M059J (cell line): ENCODE measurements at places on chromosomes 5 and 9. TPM values are rescaled to one million over a fixed set of nuclear protein-coding genes. Genes with fewer than 3 reads are reported as not detected.

DNA sequence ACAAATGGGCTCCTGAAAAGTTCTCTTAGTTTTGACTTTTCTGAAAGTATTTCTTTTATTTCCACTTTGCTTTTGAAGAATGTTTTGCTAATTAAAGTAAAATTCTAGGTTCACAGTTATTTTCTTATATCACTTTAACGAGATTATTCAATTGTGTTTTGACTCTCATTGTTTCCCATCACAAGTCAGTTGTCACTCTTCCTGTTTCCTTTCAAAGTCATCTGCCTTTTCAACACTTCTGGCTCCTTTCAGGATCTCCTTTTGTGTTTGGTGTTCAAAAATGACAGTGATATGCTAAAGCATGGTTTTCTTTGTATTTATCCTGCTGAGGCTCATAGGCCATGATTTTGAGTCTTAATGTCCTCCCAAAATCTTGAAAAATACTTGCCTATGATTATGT is 235.4 kb upstream of the TAS2R1 start:
- no peak for DNase-seq

The CCDC192 gene
- total RNA-seq, result not detected in 2 replicates

- peak; percentile 68 for DNase-seq
Observed at GRCh38 chr9:21585756-21586752, 103.9 kb upstream of the IFNE start.

DNA sequence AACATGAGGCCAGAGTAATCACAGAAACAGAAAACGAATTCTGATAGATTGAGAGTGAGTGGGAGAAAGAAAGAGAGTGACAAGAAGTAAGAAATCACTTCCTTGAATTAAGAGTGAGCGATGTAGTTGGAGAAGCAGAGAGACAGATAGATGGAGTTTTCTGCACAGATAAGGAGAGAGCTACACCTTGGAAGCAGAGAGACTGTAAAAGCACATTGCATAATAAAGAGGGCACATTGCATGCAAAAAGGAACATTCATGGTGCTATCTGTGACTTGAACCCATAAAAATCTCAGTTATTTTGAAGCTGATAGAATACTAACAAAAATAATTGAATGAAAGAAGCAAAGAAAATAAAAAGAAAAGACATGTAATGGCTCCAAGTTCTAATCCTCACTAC is 943.8 kb downstream of the NR2F1-AS1 start:
- DNase-seq, result no peak

DNA sequence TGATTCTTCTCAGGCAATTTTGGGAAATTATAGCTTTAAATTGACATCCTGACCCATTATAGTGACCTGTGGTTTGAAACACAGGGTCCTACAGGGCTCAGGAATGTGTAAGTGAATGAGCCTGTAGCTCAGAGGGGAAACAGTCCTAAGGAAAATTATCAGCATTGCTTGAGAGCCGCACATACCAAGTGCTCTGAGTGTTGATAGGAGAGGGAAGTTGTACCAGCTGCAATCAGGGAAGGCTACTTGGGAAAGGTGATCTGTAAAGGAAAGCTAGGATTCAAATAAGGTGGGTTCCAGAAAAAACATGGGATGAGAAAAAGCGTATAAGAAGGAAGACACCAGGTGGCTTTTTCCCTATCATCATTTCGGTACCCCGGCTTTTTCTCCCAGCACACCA is 4.4 kb upstream of the SLC25A51 start:
- no peak for DNase-seq

DNA sequence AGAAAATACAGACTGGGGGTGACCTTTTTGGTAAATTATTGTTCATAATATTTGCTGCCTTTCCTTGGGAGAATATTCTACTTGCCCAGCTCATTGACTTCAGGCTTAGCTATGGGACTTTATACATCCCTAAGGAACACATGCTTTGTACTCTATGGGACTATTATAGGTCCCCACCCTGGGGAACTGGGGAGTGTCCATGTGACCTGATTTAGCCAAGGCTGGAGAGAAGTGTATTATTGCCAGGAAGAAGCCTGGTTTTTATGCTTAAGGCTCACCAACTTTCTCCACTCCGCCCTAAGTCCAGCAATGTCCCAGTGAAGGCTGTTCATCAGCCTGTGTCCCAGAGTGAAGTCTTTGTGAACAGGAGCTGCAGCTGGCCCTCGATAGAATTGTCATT is 16.6 kb upstream of the DRD1 start:
- DNase-seq, result no peak

DNA sequence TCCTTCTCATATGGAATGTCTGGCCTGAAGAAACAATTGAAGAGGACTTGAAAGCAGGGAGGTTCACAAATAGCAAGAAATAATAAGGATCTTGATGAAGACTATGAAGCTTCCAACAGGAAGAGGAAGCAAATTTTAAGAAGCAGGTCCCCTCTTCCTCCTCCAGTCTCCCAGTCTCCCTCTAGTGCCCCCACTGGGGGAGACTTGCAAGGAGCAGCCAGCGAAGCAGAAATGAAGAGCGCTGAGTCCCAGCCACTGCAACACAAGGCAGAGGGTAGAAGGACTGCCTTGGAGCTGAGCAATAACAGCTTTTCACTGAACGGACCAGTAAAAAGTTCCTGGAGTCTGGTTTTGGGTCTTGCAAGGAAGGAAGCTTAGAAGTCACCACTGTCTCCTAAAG is 32.6 kb upstream of the ACO1 start:
- peak; percentile 25 for DNase-seq

DNA sequence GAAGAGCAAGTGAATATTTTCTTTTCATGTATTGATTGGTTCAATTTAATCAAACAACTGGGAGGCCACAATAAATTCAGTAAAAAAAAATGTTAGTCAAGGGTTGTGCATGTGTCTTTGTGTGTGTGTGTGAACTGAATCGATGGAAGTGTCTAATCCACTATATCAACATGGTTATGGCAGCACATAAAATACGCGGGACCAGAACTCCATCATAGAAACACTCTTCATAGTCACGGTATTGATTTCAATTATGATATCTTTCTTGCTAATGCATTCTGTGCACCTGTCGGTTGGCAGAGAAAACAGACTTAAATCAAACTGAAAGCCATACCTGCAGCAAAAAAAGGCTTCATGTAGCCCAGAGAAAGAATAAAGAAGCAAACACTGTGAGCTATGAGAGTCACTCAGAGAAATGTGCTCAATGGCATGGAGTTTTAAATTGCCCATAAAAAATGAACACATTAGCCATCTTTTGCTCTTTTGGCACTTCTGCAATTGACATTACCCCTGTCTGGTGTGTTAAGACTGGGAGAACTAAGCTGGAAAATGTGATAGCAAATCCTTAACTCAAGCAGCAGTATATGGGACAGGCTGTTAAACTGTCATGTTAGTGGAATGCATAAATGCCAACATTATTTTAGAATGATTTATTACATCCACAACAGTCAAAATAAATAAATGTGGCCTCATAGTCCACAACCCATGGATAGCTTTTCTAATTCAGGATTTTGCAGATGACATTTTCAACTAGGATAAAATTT is 642.4 kb upstream of the C9orf72 start:
- peak; percentile 60 for DNase-seq

The RAB3C gene
- 0.02 TPM in 1 of 2 replicates, not detected in the other for total RNA-seq

The ADGRV1 gene
- total RNA-seq, result 0.12 and 0.47 TPM in 2 replicates

DNA sequence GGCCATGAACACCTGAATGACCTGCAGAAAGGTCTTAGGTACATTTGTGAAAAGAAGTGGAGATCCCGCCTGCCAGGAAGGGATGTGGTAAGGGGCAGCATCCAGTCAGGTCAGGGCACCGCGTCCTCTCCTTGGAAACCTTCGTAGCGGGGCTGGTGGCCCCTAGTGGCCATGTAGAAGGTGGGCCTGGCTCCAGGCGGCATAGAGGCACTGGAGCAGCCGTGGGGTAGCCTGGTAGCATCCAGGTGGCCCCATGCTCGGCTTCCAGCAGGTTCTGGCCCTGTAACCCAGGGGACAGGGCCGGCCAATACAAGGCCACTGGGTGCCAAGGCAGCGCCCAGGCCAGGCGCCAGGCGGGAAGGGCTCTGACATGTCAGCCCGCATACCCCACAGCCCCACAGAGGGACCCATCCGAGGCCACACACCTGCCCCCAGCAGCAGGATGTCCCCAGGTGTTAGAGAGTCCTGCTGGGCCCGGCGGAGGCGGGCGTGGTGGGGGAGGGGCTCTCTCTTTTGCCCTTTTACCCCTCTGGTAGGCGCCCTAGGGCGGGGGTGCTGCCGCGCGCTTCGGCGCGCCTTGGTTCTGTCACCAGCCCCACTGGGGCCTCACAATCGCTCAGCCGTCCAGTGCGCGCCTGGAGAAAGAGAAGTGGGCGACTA is 58.3 kb upstream of the SPATA31E1 start:
- no peak for DNase-seq

DNA sequence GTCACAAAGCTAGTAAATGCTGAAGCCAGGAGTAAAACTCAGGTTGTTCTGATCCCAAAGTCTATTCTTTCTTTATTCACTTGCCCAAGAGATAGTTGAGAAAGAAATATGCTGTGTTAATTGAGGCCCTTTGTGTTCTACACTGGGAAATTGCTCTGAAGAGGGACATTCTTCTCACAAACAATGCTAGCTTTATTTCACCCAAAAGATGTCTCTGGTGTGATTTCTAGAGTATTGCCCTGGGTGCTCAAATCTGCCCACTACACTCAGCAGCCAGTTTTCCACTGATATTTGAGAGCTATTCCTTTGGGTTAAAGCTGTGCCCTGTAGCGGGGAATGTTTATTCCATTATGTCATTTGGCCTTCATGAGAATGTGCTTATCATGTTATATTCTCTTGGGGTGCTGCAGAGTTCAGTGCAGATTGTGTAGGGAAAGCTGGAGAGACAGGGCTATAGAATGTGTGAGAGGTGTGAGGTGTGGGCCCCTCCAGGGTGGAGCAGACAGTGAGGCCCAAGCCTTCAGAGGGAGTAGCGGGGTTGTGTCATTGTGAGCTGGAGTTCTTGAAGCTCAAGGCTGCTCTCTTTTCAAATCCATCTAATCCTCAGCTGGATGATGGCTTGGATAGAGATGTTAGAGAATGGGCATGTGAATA is 21.0 kb upstream of the C5orf63 start:
- DNase-seq, result no peak

The CYLC2 gene
- total RNA-seq, result not detected in 2 replicates

The DIPK1B gene
- total RNA-seq, result 1.5 and 1.6 TPM in 2 replicates

The RASGRF2 gene
- total RNA-seq, result 1.8 and 2.3 TPM in 2 replicates

- no peak for DNase-seq
Observed at GRCh38 chr5:68288707-68289134, 73.2 kb downstream of the PIK3R1 start.

DNA sequence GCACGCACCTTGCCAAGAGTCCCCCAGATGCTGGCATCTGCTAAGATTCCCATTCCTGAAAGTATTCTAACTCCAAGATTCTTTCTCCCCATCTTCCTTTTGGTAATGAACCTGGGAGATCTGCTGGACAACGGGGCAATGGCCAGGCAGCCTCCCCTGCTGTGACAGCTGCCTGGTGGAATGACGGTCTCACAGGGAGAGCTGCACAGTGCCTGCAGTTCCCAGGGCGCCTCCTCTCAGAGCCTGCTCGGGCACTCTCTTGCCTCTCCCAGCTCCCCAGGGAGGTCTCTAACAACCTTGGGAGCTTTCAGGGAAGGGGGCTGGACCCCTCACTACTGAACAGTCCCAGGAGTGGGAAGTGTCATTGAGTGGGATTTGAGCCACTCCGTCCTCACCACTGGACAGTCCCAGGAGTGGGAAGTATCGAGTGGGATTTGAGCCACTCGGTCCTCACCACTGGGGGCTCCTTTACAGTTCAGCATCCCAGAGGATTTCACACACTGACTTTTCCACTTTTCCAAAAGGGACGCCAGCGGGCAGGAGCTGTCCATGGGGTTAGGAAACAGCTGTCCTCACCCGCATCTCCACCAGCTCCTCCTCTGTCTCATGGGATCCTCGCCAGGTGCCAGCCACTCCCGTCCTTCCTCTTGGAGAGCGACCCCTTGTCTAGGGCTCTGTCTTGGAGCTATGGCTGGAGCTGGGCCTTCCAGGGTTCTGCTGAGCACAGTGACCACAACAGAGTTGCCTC is 65.7 kb downstream of the ADAMTS2 start:
- no peak for DNase-seq

- peak; percentile 22 for DNase-seq
Observed at GRCh38 chr5:36790847-36791246, 85.7 kb upstream of the NIPBL start.

- DNase-seq, result no peak
Observed at GRCh38 chr9:78918976-78919375, 622.1 kb downstream of the PSAT1 start.

DNA sequence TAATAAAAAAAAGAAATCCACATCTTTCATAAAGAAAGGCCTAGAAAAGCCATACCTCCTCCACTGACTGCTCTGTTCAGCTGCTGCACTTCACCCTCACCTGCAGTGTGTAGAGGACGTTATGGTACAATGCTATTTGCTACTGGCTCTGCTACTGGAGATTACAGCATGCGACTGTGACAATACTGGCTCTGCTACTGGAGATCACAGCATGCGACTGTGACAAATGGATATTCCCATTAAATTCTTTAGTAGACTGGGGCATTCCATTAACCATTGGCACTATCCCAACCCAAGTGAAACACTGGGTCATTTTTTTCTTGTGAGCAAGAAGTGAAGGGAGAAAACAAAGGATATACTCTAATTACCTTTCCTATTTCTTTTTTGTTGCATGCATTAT is 1063.5 kb upstream of the DMAC1 start:
- no peak for DNase-seq

DNA sequence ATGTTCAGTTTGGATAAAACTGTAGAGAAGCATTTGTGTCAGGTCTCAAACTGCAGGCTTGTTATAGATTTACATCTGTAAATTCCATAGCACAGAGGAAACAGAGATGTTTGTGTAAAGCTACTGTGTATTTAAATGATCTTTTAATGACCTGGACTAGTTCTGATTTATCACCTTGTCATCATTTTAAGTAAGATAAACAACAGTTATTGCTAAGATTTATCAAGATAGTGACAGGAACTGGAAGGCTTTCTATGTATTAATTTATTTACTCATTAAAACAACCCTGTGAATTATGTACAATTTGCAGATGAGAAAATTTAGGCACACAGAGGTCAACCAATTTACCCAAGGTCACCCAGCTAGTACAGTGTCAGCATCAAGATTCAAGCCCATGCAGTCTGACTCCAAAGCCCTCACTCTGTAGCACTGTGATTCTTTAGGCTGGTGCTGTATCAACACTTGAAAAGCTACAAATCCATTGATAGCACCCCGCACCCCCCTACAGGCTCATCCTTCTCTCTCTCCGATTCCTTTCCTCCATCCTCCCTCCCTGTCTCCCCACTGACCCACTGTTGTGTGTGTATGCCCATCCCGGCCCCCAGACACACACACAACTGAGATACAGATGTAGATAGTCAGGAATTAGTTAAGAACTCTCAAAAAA is 184.5 kb downstream of the FBN2 start:
- no peak for DNase-seq

DNA sequence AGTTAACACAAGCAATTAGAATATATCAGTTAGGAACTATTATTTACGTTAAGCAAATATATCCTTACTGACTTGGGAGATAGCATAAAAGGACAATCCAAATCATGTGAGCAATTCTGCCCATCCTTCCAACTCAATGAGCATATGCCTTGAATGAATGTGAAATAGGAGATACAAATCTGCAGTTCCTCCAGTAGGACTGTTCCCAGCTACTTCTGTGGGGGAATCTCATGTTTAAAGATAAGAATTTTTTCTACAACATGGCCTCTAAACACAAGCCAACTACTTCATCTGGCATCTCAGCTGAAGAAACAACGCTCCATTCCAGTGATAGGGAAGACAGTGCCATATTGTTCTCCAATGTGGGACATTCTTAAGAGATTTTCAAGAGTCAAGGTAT is 110.7 kb upstream of the NIPBL start:
- DNase-seq, result no peak
